ENCODE measurements at places on chromosomes 1 and 21.

GRCh38 chr1:109447524-109447923 lies 18.8 kb upstream of the SYPL2 start:
- no peak for DNase-seq

DNA sequence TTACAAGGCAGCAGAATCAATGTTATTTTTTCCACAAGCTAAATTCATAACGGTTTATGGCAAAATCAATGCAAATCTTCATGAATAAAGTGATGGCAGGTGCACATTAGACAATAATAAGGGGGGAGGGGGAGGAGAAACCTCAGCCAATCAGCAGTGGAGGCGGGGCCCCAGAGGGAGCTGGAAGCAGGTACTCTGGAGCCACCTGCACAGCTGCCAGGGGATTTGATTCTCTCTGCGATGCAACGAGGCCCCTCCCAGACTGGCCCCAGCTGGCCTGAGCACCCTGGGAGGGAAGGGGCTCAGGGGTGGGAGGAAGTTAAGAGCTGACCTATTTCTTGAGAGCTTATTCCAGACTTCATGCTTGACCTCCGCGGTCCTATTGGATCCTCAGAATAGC lies 127.8 kb upstream of the IGSF21 start:
- DNase-seq: no peak

- DNase-seq: peak; percentile 29
These were observed 1.2 kb downstream of the KCTD3 start for GRCh38 chr1:215568299-215568692.

- DNase-seq: no peak
These were observed 47.2 kb downstream of the RCAN1 start for GRCh38 chr21:34567604-34568155.

DNA sequence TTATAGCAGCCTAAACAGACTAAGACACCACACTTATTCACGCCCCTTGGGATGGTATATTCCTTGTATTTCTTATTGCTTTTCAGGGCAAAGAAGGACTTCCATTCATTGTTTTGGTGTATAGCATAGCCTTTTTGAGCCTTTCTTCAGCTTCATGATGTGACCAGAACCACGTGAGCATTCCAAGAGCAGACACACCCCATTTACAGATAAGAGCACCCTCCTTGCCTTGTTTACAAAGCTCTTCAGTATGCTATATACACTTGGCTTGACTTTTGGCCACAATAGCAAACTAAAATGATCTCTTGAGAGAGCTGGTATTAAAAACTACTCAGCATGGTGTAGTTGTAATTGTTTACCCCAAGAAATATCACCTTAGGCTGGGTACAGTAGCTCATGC lies 78.7 kb downstream of the PIK3R3 start:
- no peak for DNase-seq

GRCh38 chr1:2944705-2945104 lies 76.6 kb upstream of the ACTRT2 start:
- no peak for DNase-seq

- DNase-seq: peak; percentile 80
These were observed 36.3 kb downstream of the MSTO1 start for GRCh38 chr1:155646307-155646706.

DNA sequence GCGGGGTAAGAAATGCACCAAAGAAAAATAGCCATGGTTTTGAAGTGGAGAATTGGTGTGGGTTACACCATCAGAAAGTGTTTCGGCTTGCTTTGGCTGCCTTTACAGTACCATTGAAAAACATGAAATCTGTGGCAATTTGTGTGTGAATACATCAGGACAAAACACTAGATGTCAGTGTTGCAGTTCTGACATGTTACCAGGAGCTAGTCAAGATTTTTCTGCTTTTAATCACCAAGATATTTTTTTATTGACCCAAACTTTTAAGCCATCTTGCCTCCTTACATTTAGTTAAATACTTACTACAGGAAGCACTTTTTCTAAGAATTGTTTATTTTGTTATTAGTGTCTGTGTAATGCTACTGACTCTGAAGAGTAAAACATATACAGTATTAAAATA lies 14.3 kb downstream of the RRP15 start:
- peak; percentile 3 for DNase-seq

DNA sequence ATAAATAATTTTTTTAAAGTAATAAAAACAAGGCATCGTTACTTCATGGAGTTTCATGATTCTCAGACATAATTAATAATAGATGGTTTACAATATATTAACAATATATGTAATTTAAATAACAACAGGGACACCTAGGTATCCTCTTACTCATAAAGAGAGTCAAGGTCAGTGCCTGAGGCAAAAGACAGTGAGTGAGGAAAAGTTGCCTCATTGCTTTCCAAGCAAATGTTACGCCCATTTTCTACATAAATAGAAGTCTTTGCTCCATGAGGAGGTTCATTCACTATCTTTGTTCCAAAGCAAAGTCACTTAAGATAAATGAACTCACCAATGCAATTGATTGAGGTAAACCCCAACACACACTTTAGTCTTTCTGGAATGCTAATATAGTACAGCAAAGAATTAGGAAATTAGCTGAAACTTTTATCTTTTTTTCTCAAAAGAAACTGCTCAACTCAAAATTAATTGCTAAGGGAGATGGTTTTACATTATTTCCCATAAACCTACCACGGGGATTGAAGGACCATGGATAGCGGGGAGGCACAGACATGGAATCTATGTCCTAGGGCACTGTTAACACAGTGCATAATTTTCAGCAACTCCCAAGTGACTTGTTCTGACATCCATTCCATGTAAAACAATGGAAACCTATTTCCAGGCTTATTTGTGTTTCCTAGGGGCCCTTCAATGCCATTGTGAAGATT lies 19.6 kb downstream of the BCL9 start:
- no peak for DNase-seq

DNA sequence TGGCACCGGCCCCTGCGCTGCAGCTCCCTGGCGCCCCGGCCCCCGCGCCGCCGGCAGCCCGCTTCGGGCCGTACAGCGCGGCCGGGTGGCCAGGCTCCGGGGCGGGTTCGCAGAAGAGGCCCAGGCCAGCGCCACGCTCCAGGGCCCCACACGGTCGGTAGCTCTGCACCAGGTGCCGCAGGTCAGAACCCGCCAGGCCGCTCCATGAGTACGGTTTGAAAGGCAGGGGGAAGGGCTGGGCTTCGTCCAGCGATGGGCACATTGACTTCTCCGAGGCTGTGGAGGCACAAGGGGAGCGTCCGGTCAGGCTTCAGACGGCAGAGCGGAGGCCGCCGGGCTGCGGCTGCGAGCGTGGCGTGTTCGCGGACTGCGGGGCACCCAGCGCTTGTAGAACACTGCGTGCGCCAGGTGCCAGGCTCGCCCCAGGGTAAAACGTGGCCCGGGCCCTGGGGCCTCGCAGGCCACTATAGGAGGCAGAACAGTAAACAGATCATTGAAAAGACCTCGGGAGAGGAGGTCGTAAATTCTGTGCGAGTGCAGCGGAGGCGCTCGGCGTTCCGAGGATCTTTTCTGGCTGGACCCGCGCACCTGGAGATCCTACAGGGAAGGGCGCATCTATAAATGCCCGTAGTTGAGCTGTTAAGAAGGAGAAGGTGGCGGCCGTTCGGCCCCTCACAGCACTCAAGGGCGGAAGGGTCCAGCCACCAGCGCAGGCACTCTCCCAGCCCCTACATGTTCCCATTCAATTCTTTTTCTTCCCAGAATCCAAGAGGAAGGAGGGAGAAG lies 5.7 kb downstream of the GFI1 start:
- DNase-seq: no peak

DNA sequence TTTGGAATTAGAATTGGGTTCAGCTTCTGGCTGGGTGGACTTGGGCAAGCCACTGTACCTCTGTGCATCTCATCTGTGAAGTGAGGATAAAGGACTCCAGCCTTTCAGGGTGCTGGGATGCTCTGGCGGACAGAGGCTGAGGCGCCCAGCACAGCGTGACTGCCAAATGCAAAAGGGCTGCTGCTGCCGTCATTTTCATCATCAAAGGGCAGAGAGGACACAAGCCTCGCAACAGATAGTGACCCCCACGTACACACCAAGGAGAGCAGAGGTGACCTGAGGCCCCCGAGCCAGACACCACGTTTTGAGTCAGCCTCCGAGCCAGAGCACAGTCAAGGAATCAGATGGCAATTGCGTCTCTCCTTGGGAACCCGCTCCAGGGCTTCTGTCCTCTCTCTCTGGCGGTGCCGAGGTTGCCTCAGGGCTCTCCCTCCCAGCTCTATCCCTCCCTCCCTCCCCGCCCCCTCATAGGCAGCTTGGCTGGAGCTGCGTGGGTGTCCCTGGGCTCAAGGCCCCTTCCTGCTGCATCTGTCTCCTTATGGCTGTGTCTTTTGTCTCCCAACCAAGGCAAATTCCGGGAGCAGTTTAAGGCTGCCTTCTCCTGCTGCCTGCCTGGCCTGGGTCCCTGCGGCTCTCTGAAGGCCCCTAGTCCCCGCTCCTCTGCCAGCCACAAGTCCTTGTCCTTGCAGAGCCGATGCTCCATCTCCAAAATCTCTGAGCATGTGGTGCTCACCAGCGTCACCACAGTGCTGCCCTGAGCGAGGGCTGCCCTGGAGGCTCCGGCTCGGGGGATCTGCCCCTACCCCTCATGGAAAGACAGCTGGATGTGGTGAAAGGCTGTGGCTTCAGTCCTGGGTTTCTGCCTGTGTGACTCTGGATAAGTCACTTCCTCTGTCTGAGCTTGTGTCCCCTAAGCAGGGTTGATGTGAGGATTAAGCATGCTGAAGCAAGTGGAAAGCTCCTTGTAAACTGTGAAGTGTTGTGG lies 9.0 kb downstream of the HCRTR1 start:
- DNase-seq: peak; percentile 47

GRCh38 chr1:230293390-230293700 lies 132.8 kb downstream of the PGBD5 start:
- DNase-seq: no peak

GRCh38 chr1:162629077-162629627 lies 3.1 kb upstream of the DDR2 start:
- DNase-seq: no peak

DNA sequence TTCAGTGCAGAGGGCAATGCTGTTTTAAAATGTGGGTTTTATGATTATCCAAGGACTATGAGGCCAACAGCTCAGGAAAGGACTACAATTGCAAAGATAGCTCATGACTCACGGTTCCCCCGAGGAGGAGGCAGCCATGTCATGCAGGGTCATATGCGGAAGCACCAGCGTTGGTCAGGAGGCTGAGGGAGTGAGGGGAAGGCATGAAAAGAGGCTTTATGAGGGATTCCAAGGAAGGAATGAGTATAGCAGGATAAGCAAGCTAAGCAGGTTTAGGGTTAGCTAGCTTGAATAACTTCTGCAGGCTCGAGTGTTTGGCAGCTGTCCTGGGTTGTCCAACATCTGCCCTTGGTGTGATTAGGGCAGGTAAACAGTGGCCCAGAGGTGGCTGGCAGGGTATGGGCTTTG lies 495.1 kb downstream of the SETD4 start:
- peak; percentile 86 for DNase-seq

GRCh38 chr1:1777583-1777899 lies 729 bp downstream of the NADK start:
- DNase-seq: peak; percentile 45

GRCh38 chr1:152107984-152108881 lies 7.0 kb downstream of the TCHH start:
- DNase-seq: peak; percentile 74

GRCh38 chr1:78237364-78237916 lies 191.7 kb downstream of the GIPC2 start:
- no peak for DNase-seq

DNA sequence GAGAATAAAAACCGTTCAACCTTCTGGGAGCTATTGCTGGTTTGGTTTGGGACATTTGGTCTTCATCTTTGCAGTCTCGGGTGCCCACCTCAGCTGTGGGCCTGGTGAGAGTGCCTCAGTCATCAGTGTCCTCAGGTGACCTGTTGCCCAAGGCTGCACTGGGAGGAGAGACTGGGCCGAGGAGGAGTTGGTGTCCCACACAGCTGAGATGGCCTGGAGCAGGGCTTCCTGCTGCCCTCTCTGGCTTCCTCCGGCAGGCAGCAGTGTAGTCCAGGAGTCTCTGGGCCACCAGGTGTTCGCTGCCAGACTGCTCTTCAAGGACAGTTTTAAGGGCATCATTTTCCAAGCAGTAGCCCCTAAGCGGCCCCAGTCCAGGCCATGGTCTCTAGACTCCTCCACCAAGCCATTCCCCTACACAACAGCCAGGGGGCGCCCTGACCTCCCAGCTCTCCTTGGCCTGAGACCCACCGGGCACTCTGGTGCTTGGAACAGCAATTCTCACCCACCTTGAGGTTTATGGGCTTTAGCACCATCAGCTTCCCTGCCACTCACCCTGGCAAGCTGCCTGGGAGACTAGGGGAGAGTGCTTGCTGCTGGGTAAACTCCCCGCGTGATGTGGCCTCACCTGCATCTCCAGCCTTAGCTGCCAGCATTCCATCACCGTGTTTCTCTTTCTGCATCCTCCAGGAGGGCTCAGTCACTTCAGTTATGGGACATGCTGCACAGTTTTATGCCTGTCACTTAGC lies 9.1 kb upstream of the SYTL1 start:
- peak; percentile 53 for DNase-seq

DNA sequence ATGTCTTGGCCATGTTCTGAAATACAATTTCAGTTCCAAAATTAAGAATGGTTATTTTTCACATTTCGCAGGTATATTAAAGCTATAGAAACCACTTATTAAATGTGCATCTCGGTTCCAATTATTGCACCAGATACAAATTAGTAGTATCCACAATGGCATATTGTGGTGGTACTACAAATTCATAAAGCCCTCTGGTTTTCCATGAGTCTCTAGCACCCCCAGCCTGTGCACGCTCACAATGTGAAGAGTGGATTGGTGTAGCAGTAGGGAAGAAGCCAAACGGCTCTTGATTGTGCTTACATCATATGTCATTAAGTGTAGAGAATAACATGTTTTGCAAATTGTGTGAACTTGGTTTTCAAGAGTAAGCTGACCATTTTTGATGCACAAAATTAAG lies 1.9 kb upstream of the BRINP3 start:
- no peak for DNase-seq

DNA sequence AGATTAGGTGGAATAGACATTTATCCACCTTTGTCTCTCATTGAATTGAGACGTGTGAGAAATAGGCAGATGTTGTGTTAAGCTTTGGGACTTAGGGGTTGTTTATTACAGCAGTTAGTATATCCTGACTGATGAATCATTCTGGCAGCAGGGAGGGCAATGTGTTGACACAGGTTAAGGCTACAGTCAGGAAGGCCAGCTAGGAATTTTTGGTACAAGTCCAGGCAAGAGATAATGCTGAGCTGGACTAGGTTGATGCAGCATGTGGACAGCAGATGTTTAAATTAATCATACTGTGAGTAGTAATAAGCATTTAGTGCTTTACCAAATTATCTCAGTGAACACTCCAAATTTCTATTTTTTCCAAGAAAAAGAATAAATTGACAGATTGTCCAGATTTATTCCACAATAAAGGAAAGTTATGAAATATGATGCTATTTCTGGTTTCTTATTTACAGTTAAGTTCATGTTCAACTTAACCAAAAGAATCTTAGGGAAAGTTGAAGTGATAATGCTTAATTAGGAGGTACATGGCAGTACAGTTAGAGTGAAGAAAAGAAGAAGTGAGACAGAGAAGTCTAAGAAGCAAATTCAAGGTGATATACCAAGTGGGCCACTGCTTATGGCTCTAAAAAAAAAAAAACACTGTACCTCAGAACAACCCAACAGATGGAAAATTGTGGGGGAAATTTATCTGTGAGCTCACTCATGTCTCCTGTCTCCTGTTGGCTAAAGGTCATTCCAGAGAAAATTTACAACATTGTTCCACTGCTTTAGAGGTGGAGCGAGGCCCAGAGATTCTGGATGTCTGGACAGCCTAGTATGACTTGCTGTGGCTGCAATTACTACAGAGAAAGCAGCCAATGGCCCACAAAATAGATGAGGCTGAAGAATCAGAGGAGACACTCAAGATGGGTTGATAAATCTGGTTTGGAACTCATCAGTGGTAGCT lies 102.7 kb upstream of the C21orf91 start:
- DNase-seq: no peak

Measured in suppressor macrophage (primary cell).